Activated CD4-positive, alpha-beta T cell treated with anti-CD3 and anti-CD28 coated beads, Interleukin-2, amount 10 ng/mL, durations not matched to agents 7 days and 5 days (primary cell): ENCODE measurements at places on chromosomes 11 and 22.

GRCh38 chr22:44538051-44538450 is 40.0 kb upstream of the RTL6 start:
- no peak for DNase-seq

- no peak for DNase-seq
Observed at GRCh38 chr11:74444173-74444826, 23.0 kb downstream of the KCNE3 start.

DNA sequence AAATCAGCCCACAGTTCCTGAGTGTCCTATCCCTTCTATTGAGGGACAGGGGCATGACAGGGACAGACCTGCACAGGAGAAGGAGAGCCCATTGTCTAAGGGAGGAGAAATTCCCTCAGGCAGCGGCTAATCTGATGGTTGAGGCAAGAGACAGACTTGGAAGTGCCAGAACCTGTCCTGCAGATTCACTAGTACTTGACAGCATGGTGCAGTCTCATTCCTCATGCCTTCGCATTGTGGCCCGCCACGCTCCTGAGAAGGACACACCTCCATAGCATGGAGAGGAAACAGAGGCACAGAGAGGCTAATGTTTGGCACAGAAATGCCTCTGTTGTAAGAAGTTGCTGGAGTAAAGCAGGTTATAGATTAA is 3.2 kb downstream of the P2RY6 start:
- no peak for DNase-seq

DNA sequence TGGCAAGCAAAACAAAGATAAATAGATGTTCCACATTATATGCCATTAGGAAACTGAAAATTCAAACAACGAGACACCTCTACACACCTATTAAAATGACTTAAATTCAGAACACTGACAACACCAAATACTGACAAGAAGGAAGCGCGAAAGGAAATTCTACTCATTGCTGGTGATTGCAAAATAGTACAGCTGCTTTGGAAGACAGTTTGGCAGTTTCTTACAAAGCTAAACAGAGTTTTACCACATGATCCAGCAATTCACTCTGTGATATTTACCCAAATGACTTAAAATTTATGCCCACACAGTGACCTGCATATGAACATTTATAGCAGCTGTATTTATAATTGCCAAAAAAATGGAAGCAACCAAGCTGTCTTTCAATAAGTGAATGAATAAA is 232.6 kb downstream of the CASP12 start:
- DNase-seq = no peak

- DNase-seq = peak; percentile 78
Observed at GRCh38 chr11:9003573-9004182, at the start of gene NRIP3. NRIP3 (minus strand) TSS chr11:9004001; CDS start chr11:9003935, 66 bp downstream.

DNA sequence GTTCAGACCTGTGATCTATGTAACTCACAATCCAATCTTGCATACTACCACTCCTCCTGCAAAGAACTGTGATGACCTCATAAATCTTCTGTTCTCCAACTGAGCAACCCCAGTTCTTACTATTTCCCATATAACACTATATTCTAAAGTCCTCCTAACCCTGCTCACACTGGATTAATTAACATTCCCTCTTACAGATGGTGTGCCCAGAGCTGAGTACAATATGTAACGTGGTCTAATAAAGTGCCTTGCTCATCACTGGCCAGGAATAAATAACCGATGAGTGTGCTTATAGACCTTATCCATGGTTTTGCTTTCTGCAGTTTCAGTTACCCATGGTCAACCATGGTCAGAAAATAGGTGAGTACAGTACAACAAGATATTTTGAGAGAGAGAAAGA is 28.6 kb downstream of the PRCP start:
- no peak for DNase-seq
